Activated B cell treated with CpG ODN at 0.5 μM for 24 hours (primary cell): ENCODE measurements at places on chromosomes 1 and 21.

DNA sequence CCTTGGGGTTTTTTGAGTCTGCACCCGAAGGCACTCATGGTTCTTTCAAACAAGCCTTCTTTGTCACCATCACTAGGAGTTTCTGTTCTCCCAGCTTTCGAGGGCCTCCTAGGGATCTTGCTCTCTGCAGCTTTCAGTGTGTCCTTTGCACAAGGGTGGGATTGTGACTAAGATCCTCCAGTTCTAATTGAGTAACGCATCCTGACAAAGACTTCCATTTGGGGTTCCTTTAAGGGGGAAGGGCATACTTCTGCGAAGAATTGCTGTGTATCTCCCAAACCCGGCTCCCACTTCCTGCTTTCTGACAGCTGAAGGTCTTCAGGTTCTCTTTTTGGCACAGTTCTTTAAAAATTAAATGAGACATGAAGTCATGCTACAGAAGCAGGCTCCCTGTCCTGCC is 139.4 kb downstream of the EDEM3 start:
- H3K36me3 ChIP-seq: no peaks in the 10 kb centered on the region
- H3K4me1 ChIP-seq: no peaks in the 10 kb centered on the region
- DNase-seq: no peak
- no peaks in the 10 kb centered on the region for H3K27me3 ChIP-seq
- H3K27ac ChIP-seq: no peak overlapping the region
- no peak overlapping the region for H3K4me3 ChIP-seq

- no peaks in the 10 kb centered on the region for H3K27me3 ChIP-seq
- no peak overlapping the region for H3K4me3 ChIP-seq
- no peaks in the 10 kb centered on the region for H3K4me1 ChIP-seq
- no peak overlapping the region for H3K27ac ChIP-seq
- H3K36me3 ChIP-seq: peaks cover 9% of the 10 kb centered on the region
- no peak for DNase-seq
Measured at GRCh38 chr1:231020816-231021215, 19.2 kb downstream of the FAM89A start.

DNA sequence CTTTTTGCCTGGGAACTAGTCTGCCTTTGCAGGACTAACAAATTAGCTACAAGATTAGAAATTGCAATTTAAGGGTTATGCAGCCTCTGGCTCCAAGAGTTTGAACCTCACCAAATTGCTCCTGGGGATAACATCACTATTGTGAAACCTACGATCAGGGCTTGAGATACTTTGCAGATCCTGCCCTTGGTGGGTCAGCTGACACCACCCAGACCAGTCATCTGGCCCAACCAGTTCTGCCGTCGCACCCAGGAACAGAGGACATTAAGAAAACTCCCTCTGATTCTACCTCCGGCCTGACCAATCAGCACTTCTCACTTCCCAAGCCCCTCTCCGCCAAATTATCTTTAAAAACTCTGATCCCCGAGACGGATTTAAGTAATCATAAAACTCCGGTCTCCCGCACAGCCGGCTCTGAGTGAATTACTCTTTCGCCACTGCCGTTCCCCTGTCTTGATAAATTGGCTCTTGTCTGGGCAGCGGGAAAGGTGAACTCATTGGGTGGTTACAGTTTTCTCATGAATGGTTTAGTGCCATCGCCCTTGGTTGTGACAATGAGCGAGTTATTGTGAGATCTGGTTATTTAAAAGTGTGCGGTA is 32.9 kb upstream of the B3GALT5 start:
- H3K4me1 ChIP-seq: no peaks in the 10 kb centered on the region
- H3K36me3 ChIP-seq: no peaks in the 10 kb centered on the region
- DNase-seq: no peak
- H3K27ac ChIP-seq: no peak overlapping the region

DNA sequence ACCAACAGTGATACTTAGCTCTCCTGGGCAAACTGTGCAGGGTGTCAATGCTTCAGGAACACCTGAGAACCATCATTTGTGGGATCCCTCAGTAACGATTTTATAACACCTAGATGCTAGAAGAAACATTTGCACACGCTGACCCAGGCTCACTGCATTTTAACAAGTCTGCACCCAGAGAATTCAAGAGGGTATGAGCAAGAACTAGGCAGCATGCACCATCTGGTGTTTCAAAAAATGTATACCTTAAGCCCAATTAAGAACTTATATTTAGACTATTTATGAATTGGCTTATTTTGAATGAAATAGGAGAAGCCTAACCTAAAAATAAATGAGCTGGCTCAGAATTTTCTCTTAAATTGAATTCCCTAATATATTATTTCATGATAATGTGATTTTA is 400.5 kb downstream of the GPATCH2 start:
- DNase-seq: no peak
- no peaks in the 10 kb centered on the region for H3K36me3 ChIP-seq
- H3K27ac ChIP-seq: no peak overlapping the region

DNA sequence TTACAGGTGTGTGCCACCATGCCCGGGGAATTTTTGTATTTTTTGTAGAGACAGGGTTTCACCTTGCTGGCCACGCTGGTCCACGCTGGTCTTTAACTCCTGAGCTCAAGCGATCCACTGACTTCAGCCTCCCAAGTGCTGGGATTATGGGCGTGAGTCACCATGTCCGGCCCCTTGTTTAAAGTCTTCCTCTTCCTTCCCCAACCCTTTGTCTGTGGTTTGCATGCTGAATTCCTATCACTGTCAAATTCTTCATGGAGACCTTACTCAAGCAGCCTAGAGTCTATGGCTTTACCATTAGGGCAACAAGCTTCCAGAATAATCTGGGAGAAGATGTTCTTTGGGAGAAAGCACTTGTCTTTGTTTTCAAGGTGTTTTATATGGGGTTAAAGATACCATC is 34.7 kb downstream of the B3GALT5 start:
- no peak for DNase-seq
- H3K4me1 ChIP-seq: no peaks in the 10 kb centered on the region
- no peaks in the 10 kb centered on the region for H3K27me3 ChIP-seq
- H3K36me3 ChIP-seq: no peaks in the 10 kb centered on the region
- H3K4me3 ChIP-seq: no peak overlapping the region

DNA sequence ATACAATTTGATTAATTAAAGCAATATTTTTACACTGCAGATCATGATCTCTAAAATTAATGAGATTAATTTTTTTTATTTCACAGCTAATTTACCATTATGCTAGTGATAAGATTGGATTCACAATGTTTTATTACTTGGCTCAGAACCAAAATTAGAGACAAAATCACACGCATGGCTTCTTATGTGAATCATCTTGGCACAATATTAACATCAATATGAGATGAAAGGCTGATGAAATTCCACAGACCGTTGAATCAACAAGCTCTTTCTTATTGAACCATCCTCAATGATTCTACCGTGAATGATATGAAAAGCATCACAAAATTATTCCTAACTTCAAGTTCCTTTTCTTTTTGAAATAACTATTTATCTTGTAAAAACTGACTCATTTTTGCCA is 544.9 kb downstream of the KCNT2 start:
- H3K27me3 ChIP-seq: no peaks in the 10 kb centered on the region
- no peak overlapping the region for H3K27ac ChIP-seq
- H3K4me3 ChIP-seq: no peak overlapping the region

DNA sequence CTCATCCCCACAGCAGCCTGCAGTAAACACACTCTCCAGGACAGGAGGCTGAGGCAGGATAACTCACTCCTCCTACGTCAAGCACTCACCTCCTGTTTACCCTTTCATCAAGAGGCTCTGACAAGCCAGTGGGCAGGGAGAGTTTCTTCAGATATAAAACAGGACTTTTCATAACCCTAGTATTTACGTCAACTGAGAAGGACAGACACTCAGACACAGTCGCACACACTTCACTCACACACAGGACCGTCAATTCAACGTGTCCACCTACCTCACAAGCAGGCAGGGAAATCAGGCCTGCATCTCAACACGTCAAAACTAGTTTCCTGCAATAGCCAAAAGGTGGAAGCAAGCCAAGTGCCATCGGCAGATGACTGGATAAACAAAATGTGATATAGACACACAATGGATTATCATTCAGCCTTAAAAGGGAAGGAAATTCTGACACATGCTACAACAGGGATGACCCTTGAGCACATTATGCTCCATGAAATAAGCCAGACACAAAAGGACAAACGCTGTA is 48.6 kb downstream of the ITPKB start:
- peaks cover 65% of the 10 kb centered on the region for H3K36me3 ChIP-seq
- no peak for DNase-seq

- H3K27me3 ChIP-seq: peaks cover 9% of the 10 kb centered on the region
- DNase-seq: no peak
- H3K4me1 ChIP-seq: no peaks in the 10 kb centered on the region
- H3K27ac ChIP-seq: no peak overlapping the region
- H3K4me3 ChIP-seq: no peak overlapping the region
- H3K36me3 ChIP-seq: no peaks in the 10 kb centered on the region
Measured at GRCh38 chr1:48208251-48208650, 14.3 kb upstream of the SLC5A9 start.

GRCh38 chr1:29105822-29106221 is 17.9 kb downstream of the TMEM200B start:
- no peak for DNase-seq
- no peaks in the 10 kb centered on the region for H3K4me1 ChIP-seq
- H3K4me3 ChIP-seq: no peak overlapping the region
- H3K36me3 ChIP-seq: peaks cover 52% of the 10 kb centered on the region

- H3K4me1 ChIP-seq: peaks cover 57% of the 10 kb centered on the region
- H3K4me3 ChIP-seq: no peak overlapping the region
- DNase-seq: no peak
Measured at GRCh38 chr1:101069158-101069557, 43.6 kb upstream of the DPH5 start.

DNA sequence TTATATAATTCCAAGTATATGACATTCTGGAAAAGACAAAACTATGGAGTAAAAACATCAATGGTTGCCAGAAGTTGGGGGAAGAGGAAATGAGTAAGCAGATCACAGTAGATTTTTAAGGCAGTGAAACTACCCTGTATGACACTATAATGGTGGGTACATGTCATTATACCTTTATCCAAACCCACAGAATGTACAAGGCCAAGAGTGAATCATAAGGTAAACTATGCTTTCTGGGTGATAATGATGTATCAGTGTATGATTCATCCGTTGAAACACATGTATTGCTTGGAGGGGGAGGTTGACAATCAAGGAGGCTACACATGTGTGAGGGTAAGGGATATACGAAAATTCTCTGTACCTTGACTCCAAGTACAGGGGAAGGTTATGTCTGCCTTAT is 862.7 kb downstream of the PLA2G4A start:
- no peak overlapping the region for H3K27ac ChIP-seq
- H3K4me1 ChIP-seq: no peaks in the 10 kb centered on the region
- no peak overlapping the region for H3K4me3 ChIP-seq

DNA sequence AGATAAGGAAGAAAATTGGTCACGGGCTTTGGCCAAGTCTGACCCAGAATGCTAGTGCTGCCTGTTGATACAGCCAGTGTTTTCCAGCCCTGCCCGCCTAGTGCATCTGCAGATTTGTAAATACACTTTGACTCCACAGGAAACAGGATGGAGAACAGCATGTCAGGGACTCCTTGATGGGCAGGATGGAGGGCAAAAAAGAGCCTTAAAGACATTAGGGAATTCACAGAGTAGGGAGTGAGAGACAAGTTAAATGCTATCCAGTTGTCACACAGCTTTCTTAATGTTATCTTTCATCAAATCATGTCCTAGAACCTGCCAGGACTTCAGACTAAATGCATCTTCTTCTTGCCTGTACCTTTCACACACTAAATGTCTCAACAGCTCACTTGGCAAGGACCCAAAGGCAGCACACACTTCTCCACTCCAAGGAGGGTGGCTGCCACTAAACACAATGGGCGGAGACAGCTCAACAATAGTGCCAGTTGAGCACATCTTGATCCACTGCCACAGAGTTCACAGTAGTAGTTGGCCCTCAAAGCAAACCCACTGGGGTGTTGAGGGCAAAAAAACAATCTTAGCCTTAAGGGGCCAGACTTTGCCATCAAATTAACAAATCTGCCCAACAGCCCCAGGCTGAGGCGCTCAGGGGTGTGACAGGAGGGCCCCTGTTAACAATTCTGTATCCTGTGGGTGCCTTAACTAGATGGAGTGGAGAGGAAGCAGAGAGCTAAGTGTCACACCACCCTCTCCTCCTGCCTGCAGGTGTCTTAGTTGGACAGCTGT is 2.7 kb downstream of the HIVEP3 start:
- H3K4me3 ChIP-seq: no peak overlapping the region
- DNase-seq: no peak
- peaks cover 28% of the 10 kb centered on the region for H3K4me1 ChIP-seq
- H3K36me3 ChIP-seq: no peaks in the 10 kb centered on the region
- H3K27me3 ChIP-seq: peaks cover 57% of the 10 kb centered on the region

GRCh38 chr1:35261412-35262120 is 6.9 kb upstream of the ZMYM4 start:
- no peaks in the 10 kb centered on the region for H3K36me3 ChIP-seq
- no peak overlapping the region for H3K27ac ChIP-seq
- no peaks in the 10 kb centered on the region for H3K4me1 ChIP-seq
- no peak for DNase-seq

DNA sequence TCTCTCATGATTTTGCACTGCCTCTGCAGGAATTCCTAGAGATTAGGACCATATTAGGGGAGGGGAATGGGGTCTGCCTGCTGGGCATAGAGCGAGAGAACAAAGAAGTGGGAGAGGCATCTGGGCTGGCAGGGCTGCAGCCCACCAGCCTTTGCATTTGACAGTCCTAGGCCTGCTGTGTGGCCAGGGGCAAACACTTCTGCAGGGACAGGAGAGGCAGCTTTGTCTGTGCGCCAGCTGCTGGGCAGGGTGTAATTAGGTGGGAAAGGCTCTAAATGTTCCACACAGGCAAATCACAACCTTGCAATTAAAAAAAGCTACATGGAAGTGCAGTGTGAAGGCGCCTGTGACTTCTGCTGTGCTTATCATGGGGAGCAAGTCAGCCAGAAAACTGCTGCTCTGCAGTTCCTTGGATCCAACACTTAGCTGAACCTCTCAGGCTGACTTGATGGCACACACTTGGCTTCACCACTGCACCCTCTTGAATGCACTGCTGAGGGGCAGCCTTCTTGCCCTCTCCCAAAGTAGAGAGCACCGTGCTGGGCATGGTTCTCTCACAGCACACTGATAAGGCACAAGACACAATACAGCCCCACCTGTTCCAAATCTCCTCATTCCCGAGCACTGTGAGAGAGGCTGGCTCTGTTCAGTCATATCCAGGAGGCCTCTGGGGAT is 73.6 kb upstream of the TLR5 start:
- no peak overlapping the region for H3K27ac ChIP-seq
- H3K4me1 ChIP-seq: no peaks in the 10 kb centered on the region
- no peaks in the 10 kb centered on the region for H3K36me3 ChIP-seq
- peaks cover 2% of the 10 kb centered on the region for H3K27me3 ChIP-seq

- no peaks in the 10 kb centered on the region for H3K36me3 ChIP-seq
- H3K4me3 ChIP-seq: no peak overlapping the region
- no peaks in the 10 kb centered on the region for H3K27me3 ChIP-seq
- no peaks in the 10 kb centered on the region for H3K4me1 ChIP-seq
- no peak for DNase-seq
Measured at GRCh38 chr21:18970416-18970815, 566.8 kb upstream of the TMPRSS15 start.

- DNase-seq: no peak
- no peak overlapping the region for H3K4me3 ChIP-seq
- H3K36me3 ChIP-seq: no peaks in the 10 kb centered on the region
- H3K27ac ChIP-seq: no peak overlapping the region
- no peaks in the 10 kb centered on the region for H3K27me3 ChIP-seq
Measured at GRCh38 chr1:111320066-111320879, 29.6 kb downstream of the CHIA start.

- no peaks in the 10 kb centered on the region for H3K27me3 ChIP-seq
- H3K4me1 ChIP-seq: no peaks in the 10 kb centered on the region
- no peak overlapping the region for H3K4me3 ChIP-seq
- DNase-seq: no peak
- H3K36me3 ChIP-seq: no peaks in the 10 kb centered on the region
Measured at GRCh38 chr1:232009741-232010140, 383.2 kb downstream of the DISC1 start.

- H3K36me3 ChIP-seq: no peaks in the 10 kb centered on the region
- H3K27me3 ChIP-seq: no peaks in the 10 kb centered on the region
- peak overlapping the region; percentile 72 for H3K4me3 ChIP-seq
Measured at GRCh38 chr1:181142096-181142958, 53.8 kb downstream of the IER5 start.
